ENCODE measurements at places on chromosomes 2 and 18. TPM values are rescaled to one million over a fixed set of nuclear protein-coding genes. Genes with fewer than 3 reads are reported as not detected.

SERPINB11 gene
- not detected for total RNA-seq

SEMA4F gene
- total RNA-seq, result 10.1 TPM

SERPINB10 gene
- not detected for total RNA-seq

CELF4 gene
- not detected for total RNA-seq

CFC1 gene
- total RNA-seq, result not detected

IL37 gene
- total RNA-seq, result not detected

BOLL gene
- not detected for total RNA-seq

LRATD1 gene
- total RNA-seq, result 1.3 TPM

DPP10 gene
- total RNA-seq, result not detected

FNDC4 gene
- 17.1 TPM for total RNA-seq

CTNNA2 gene
- under 0.01 TPM for total RNA-seq

FZD7 gene
- total RNA-seq, result 21.3 TPM

STRN gene
- 18.5 TPM for total RNA-seq

CD28 gene
- not detected for total RNA-seq

PTPRN gene
- total RNA-seq, result 0.36 TPM

MAL gene
- total RNA-seq, result not detected

WDCP gene
- total RNA-seq, result 8.4 TPM

DOK6 gene
- 8.0 TPM for total RNA-seq

MALL gene
- 2.1 TPM for total RNA-seq

RAX gene
- not detected for total RNA-seq

IL1RN gene
- total RNA-seq, result 0.61 TPM

CCDC88A gene
- total RNA-seq, result 64.3 TPM

GPBAR1 gene
- 0.24 TPM for total RNA-seq

CYBRD1 gene
- total RNA-seq, result 465 TPM

CHST10 gene
- 12.5 TPM for total RNA-seq

GPR35 gene
- total RNA-seq, result 0.32 TPM

PSD4 gene
- 13.6 TPM for total RNA-seq

EPB41L3 gene
- total RNA-seq, result 32.0 TPM

EHBP1 gene
- total RNA-seq, result 216 TPM

TXNL4A gene
- 30.7 TPM for total RNA-seq

SPAST gene
- total RNA-seq, result 19.4 TPM

VIT gene
- total RNA-seq, result 28.7 TPM

LRRTM1 gene
- total RNA-seq, result not detected

TMEM163 gene
- 0.12 TPM for total RNA-seq

MTLN gene
- 23.7 TPM for total RNA-seq

FRZB gene
- 0.32 TPM for total RNA-seq

AMMECR1L gene
- 17.2 TPM for total RNA-seq

C1QL2 gene
- not detected for total RNA-seq

ALPI gene
- total RNA-seq, result not detected

VWC2L gene
- not detected for total RNA-seq

ABCG8 gene
- total RNA-seq, result not detected

MYO5B gene
- total RNA-seq, result 0.12 TPM

GLI2 gene
- 19.0 TPM for total RNA-seq

PTPN2 gene
- 26.1 TPM for total RNA-seq

C2orf66 gene
- total RNA-seq, result under 0.01 TPM

Measured in hair follicle dermal papilla cell (primary cell).